ENCODE measurements at places on chromosomes 7 and 10.
A peak's percentile ranks its signal among the peaks of the same experiment; 100 is the strongest.

DNA sequence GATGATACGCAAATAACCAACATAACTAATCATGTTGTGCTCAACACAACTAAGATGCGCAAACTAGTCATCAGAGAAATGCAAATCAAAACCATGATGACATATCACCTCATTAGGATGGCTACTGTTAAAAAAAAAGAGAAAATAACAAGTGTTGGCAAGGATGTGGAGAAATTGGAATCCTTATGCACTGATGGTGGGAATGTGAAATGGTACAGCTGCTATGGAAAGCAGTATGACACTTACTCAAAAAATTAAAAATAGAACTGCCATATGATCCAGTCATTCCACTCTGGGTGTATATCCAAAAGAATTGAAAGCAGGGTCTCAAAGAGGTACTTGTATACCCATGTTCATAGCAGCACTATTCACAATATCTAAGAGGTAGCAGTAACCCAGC lies 42.9 kb downstream of the SLIT1 start:
- DNase-seq, result no peak

- DNase-seq, result no peak
These were observed 107.1 kb upstream of the FAM20C start for GRCh38 chr7:85074-85882.

DNA sequence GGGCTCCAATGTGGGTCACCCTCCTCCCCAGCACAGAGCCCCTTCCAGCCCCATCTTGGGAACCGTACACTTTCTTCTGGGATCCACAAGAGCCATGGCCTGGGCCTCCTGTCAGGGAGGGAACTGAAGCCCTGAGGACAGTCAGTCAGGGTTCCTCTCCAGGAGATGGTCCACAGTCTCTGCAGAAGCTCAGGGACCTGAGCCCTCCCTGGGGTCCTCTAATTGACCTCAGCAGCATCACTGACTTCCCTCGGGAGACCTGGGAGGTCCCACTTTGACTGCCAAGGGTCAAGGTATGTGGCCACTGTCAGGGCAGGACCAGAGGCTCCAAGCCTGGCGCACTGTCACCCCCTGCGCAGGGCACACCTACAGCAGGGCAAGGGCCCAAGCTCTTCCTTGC lies 32.3 kb downstream of the NOD1 start:
- DNase-seq, result no peak

DNA sequence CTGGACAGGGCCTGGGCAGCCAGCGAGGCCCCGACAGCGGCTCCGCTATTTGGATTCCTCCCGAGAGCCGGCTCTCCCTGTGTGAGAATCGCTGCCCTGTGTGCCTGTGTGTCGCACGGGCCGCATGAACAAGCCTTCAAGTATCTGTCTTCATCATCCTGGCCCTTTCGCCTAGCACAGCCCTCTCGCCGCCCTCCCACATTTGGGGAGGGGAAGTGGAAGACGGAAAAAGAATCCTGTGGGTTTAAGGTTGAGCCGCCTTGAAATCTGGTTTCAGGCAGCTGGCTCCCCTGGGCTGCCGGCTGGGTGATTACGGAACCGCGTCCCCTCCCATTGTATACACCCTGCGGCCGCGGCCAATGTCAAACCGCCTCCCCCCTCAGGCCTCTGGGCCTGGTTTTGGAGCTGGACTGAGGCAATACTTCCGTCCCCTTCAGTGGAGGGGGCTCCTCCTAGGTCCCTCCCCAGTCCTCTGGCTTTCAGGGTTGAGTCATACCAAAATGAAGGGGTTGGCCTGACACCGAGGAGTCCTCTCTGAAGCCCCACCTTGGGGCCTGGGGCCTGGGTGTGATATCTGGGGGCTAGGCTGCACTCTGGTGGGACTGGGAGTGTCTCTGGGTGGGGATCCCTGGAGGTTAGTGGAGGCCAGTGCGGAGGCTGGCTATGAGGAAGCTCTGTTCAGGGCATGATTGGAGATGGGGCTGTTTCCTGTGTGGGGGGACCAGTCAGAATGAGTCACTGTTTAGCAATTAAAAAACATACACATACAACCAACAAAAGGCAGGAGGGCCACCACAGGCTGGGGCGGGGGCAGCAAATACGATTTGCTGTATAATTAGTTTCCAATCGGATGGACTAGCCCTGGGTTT lies 1.7 kb downstream of the TRIM8 start:
- DNase-seq, result peak; percentile 13

DNA sequence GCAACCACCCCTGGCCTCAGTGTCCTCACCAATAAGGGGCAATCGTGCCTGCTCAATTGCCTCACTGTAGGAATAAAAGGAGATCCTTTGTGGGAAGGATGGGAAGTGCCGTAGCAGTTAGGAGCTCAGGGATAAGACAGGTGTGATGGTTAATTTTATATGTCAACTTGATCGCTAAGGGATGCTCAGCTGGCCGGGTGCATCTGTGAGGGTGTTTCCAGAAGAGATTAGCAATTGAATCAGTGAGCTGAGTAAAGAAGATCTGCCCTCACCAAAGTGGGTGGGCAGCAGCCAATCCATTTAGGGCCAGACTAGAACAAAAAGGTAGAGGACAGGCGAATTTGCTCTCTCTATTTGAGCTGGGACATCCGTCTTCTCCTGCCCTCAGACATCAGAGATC lies 46.3 kb downstream of the BUB3 start:
- DNase-seq, result no peak

DNA sequence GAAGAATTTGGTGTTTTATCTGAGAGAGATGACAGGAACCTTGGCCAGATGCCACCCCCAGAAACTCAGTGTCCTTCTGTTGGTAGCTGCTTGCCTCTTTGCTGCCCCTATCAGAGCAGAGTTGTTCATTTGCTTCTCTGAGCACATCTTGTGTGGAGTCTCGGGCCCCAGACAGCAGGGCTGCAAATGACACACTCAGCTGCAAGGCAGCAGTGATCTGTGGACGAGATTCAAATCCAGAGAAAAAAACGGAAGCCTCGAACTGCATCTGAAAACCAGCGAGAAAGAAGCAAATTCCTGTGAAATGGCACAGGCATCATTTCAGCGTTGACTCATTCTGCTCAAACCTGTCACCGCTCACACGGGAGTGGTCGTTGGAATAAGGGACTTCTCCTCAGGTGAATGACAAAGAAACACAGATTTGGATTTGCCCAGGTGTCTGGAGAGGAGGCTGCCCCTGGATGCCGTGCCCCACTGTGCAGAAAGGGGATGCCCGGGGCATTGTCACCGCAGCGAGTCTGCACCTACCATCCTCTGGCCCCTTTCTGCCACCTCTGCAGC lies 144.7 kb downstream of the PFKFB3 start:
- no peak for DNase-seq

- DNase-seq, result no peak
These were observed 86.9 kb downstream of the CPXM2 start for GRCh38 chr10:123804716-123805115.

DNA sequence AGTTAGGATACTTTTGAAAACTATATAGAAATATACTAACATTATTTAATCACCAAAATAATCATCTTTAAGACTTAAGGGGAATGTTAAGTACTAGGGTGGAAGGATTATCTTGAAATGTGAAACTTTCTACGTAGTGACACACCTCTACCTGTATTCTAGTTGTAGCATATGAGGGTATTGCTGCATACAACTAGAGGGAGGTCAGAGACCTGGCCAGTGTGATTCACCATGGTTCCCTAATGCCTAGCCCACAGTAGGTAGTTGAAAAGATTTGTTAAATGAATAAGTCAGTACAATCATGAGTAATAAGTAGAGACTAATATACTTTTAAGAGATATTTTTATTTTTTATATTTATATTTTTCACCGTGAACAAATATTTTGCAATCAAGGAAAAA lies 84.1 kb upstream of the RPA3 start:
- no peak for DNase-seq

- DNase-seq, result no peak
These were observed 22.5 kb downstream of the FKBP6 start for GRCh38 chr7:73350306-73351068.

DNA sequence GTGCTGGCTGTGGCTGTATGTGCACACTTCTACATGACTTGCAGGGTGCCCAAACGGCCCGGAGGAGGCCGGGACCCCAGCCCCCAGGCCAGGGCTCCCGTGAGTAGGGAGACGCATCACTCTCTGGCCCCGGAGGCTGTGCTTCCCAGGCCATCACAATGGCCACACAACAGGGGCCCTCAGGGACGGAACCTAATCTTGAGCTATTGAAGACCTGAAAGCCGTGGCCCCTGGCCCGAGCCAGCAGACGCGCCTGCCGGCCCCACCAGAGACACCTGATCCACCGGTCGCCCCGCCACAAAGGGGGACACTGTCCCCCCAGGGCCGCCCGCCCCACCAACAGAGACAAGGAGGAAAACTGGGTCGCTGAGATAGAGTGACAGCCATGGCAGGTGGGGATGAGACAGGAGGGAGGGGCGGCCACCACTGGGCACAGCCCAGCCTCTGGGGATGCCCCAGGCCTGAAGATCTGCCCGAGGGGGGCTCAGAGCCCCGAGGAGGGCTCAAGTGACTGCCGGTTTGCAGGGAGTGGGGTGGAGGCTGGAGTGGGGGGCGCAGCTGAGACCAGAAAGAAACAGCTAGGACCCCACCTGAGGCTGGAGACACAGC lies 10.2 kb upstream of the LFNG start:
- DNase-seq, result no peak

- DNase-seq, result no peak
These were observed 57.6 kb downstream of the USP6NL start for GRCh38 chr10:11553773-11554381.

DNA sequence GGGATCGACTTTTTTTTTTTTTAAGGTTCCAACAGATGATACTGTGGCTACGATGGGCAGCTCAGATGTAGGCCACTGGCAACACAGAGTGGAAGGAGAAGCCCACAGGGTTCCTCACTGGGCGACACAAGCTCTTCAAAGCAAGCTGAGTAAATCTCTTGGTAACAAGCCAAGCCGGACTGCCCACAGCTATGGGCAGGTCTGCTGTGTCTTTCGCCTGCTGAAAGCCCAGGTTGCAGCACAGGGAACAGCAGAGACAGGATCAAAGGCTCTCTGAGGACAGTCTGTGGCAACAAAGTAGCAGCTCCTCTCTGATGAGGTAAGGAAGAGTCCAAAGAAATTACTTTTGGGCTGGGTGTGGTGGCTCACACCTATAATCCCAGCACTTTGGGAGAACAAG lies 83.6 kb downstream of the KCNMA1 start:
- no peak for DNase-seq

GRCh38 chr10:52477305-52477704 lies 163.2 kb downstream of the DKK1 start:
- DNase-seq, result no peak

GRCh38 chr10:131959841-131960240 lies 21.9 kb downstream of the BNIP3 start:
- DNase-seq, result no peak

GRCh38 chr10:64546073-64546472 lies 1024.9 kb downstream of the REEP3 start:
- no peak for DNase-seq

DNA sequence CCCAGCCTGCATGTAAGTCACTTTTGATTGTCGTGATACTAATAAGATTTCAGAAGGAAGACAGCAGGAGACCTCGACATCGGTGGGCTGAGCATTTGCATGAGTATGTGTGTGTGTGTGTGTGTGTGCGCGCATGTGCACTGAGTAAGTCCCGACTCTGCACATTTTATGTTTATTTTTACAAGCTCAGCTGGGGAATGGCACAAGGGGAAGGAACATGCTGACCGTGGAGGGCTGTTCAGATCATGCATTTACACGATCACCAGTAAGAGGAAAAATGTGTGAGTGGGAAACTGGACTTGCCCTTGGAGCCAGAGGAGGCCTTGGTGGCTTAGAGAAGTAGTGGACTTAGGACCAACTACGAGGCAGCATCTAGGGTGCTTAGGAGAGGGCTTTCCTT lies 41.3 kb downstream of the IL2RA start:
- no peak for DNase-seq

- DNase-seq, result no peak
These were observed 47.5 kb downstream of the ZNF680 start for GRCh38 chr7:64515330-64515729.

- no peak for DNase-seq
These were observed 8.2 kb upstream of the MPP7 start for GRCh38 chr10:28311104-28311503.

GRCh38 chr7:123958186-123958703 lies 33.2 kb downstream of the SPAM1 start:
- DNase-seq, result no peak

GRCh38 chr10:102752934-102753664 lies 9.4 kb downstream of the WBP1L start:
- DNase-seq, result no peak

- no peak for DNase-seq
These were observed 268.6 kb upstream of the TCERG1L start for GRCh38 chr10:131580076-131580652.

- DNase-seq, result no peak
These were observed 107.6 kb downstream of the ELAPOR2 start for GRCh38 chr7:86951895-86952294.

GRCh38 chr10:109696462-109696861 lies 226.8 kb downstream of the XPNPEP1 start:
- DNase-seq, result no peak

GRCh38 chr10:125843603-125844329 lies 20.4 kb downstream of the BCCIP start:
- no peak for DNase-seq

DNA sequence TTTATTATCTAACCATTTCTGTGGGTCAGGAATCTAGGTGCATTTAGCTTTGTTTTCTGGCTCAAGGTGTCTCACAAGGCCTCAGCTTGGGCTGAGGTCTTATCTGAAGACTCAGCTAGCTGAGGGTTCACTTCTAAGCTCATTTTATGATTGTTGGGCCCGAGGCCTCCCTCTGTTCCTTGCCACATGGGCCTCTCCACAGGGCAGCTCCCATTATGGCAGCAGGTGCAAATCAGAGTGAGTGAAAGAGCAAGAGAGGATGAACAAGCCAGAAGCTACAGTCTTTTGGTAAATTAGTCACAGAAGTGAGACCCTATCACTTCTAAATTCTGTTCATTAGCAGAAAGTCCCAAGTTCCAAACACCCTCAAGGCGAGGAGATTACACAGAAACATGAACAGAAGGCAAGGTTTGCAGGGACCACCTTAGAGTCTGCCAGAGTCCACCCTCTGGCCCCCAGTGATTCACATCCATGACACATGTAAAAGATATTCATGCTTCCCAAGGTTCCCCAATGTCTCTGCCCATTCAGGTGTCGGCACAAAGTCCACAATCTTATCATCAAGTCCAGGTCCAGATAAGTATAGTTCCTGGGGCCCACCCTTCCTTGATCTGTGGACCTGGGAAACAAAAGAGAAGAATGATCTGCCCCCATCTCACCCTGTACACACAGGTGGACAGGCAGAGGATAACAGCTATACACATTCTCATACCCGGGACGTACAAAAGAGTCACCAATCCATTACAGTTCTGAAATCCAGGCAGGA lies 23.7 kb downstream of the FIGNL1 start:
- no peak for DNase-seq

DNA sequence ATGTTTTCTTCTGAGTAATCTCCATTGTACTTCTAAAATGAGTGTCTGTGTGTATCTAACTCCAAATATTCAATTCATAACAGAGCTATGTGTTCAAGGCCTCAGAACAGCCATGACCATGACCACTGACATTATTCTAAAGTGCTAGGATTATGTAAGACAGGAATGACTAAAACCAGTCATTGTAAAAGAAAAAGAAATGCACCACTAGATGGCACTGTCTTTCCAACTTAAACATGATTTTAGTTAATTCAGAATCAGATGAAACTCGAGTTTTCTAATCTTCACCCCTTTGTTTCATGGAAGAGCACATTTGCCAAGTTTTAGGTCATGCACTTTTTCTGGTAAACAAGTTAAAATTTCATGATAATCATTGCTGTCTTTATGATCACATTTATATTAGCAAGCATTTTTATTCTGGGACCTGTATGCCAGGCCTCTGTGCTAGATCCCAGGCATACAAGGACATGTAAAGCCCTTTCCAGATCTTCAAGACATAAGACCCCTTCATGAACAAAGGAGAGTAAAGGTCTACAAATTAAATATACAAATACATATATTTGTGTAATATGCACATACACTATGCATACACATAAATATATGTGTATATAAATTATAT lies 26.1 kb upstream of the RSU1 start:
- no peak for DNase-seq

Measured in cortex of kidney (tissue), 1 donor.